Islet precursor cell (in vitro differentiated cells): ENCODE measurements at places on chromosomes 16 and 17.
A peak's percentile ranks its signal among the peaks of the same experiment; 100 is the strongest.

DNA sequence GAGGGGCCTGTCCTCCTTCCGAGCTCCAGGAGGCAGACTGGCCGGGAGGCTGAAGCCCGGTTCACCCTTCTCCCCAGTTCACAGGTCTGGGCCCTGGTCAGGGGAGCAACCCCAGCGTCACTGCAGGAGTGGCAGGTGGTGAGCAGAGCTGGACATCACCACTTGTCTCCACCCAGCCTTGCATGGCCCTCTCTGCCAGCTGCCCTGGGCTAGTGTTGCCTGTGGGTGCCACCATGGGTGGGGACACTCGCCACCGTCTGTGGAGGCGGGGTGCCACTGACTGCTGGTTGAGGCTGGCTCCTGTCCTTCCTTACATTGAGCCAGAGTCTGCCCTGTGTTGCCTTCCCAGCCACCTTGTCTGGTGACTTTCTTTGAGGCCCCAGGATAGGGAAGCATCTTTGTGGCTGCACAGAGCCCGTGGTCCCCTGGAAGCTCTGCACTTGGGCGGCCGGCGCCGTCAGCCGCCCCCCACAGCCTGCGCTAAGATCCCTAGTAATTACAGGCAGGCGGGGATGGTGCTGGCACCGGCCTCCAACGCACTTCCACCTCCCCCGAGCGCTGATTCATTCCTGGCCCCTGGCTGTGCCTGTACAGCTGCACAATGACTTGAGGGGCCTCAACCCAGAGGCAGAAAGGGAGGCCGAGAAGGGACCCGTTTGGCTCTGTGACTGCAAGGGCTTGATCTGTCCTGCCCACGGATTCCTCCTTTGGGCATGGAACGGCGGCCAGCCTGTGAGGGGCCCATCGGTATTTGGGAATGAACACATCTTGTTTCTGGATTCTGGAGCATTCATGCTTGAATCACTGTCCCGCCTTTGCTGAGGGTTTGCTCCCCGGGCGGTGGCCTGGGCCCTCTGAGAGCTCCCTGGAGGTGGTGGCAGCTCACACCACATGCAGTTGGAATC is 5.2 kb downstream of the BAIAP2 start:
- peak; percentile 89 for DNase-seq

GRCh38 chr17:60087882-60088669 is 9.4 kb upstream of the HEATR6 start:
- DNase-seq: peak; percentile 68

- DNase-seq: no peak
Measured at GRCh38 chr17:50620237-50620636, 14.4 kb upstream of the ABCC3 start.

DNA sequence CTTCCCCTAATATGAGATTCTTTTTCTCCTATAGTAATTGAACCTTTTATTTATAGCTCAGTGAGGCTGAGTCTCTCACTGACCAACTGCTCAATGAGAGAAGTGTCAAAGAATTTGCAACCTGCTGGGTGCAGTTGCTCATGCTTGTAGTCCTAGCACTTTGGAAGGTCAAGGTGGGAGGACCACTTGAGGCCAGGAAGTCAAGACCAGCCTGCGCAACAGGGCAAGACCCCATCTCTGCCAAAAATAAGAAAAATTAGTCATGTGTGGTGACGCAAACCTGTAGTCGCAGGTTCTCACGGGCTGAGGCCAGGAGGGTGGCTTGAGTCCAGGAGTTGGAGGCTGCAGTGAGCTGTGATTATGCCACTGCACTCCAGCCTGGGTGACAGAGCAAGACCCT is 30.9 kb upstream of the CRYBA1 start:
- DNase-seq: no peak

DNA sequence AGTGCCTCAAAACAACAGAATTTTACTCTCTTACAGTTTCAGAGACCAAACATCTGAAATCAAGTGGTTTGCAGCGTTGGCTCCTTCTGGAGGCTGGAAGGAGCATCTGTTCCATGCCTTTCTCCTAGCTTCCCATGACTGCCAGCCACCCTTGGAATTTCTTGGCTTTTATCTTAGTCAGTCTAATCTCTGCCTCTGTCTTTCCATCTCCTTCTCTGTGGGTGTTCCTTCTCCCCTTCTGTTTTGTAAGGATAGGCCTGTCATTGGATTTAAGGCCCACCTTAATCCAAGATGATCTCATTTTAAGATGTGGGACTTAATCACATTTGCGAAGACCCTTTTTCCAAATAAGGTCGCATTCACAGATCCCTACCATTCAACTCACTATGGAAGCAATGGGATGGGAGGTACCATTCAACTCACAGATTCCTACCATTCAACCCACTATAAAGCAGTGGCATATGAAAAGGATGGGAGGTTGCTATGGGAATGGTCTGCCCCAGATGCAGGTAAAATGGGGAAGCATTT is 321.8 kb downstream of the WWOX start:
- DNase-seq: no peak

DNA sequence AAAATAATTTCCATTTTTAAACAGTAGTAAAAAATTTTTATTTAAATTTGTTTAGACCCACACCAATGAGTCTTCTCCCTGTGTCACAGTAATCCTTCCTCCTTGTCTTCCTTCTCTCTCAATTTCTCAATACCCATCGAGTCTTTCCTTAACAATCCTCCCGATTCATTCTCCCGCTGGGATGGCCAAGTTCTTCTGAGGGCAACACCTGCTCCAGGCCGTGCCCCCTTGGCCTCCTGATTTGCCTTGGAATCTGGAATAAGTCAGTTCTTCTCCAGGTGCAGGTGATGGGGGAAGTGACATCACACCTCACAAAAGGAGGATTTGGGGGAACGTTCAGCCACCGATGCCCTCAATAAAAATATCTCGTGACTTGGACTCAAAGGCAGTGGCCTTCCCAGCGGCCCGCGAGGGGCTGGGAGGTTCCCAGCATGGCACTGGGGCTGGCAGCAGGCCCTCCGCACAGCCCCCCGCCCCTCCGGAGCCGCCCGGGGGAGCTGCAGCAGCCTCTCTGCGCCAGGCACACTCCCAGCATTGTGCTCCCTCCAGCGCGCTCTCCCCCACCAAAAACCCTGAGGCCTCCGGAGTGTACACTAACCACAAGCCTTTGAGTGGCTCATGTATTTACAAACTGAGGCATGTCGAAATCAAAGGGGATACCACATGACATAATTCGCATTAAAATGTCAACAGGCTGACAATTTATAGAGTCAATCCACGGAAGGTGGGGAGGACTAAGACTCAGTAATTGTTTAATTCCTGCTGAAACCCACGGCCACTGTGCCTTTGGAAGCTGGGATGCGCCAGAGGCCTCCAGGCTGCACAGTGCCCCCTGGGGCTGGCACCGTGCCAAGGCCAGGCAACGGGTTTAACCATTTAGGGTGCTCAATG is 120.5 kb downstream of the ZFHX3 start:
- no peak for DNase-seq

- DNase-seq: peak; percentile 52
Measured at GRCh38 chr17:8887301-8887700, 19.8 kb upstream of the PIK3R6 start.

DNA sequence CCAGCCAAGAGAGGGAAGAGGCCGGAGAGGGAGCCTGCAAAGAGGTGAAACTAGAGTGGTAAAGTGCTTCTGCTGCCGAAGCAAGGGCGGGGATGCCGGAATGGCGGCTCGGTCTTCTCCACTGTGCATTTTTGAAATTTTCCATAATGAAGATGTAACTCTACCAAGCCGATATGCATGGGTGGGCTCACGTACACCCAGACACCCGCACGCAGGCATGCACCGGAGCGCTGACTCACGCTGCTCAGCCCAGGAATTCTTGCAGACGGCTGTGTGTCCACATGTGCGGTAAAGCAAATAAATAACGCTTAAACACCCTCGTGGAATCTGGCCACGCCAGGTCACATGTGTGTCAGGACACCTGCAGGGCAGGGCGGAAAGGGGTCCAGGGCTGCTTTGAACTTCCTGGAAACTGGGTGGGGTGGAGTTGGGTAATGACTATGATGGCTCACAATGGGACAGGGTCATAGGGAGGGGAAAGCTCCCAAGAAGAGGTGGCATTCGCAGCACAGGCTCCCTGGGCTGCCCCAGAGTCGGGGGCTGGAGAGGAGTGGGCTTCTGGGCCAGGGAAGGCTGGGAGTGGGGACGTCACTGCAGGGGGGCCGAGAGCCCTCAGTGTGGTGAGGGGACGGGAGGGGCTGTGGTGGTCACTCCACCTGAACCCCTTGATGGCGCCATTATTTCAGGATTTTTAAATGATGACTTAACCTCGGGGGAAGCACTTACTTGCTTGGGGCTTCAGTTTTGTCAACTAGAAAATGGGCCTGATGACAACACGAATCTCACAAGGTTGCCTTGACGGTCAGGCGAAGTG is 265.5 kb downstream of the PARN start:
- DNase-seq: peak; percentile 82

DNA sequence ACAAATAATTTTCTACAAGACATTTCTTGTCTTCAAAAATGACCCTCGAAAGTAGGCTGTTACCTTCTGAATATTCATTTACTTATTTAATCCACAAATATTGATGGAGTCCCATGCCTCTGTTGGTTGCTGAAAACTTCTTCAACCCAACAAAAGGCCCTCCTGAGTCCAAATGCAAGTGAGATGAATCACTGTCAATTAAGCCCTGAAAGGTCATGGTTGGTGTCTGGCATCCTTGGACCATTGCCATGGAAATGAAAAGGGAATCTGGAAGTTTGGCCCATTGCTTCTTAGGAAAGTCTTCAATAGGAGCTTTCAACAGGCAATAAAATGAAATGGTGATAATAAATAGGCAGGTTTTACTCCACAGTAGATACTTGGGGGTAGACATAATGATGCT is 364.7 kb upstream of the DYNLRB2 start:
- DNase-seq: no peak

DNA sequence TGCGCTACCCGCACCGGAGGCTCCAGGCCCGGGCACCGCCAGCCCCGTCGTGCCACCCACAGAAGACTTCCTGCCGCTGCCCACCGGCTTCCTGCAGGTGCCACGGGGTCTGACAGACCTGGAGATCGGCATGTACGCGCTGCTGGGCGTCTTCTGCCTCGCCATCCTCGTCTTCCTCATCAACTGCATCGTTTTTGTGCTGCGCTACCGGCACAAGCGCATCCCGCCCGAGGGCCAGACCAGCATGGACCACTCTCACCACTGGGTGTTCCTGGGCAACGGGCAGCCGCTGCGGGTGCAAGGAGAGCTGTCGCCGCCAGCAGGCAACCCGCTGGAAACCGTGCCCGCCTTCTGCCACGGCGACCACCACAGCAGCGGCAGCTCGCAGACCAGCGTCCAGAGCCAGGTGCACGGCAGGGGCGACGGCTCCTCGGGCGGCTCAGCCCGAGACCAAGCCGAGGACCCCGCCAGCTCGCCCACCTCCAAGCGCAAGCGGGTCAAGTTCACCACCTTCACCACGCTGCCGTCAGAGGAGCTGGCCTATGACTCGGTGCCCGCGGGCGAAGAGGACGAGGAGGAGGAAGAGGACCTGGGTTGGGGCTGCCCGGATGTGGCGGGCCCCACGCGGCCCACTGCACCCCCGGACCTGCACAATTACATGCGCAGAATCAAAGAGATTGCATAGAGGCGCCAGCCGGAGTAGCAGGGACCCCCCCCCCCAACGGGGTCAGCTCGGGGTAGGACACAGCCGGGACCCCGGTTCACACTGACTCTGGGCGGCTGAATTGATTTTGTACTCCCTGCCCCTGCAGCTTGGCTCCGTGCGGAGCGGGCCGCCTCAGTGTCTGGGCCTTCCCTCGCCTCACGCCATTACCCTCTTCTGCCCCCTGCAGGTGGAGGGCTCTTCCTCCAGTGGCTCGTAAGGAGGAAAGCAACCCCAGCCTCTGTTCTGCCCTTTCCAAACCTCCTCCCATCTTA is 58.5 kb downstream of the TMEM132E start:
- DNase-seq: peak; percentile 93

DNA sequence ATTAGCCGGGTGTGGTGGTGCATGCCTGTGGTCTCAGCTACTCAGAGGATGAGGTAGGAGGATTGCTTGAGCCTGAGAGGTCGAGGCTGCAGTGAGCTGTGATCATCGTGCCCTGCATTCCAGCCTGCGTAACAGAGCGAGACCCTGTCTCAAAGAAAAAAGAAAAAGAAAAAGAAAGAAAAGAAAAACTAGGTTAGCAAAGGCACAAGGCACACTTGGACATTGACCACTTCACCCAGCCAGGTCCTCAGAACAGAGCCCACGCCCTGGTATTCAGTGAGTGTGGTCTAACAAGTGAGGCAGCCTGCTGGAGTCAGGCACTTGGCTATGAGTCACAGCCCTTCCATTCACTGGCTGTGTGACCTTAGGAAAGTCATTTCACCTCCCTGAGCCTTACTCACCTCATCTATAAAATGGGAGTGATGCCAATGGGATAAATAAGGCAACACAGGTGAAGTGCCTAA is 10.4 kb downstream of the MILR1 start:
- DNase-seq: peak; percentile 72

- no peak for DNase-seq
Measured at GRCh38 chr17:61968757-61969156, 41.0 kb upstream of the INTS2 start.

GRCh38 chr16:997440-998051 is 16.0 kb downstream of the SOX8 start:
- DNase-seq: peak; percentile 90

DNA sequence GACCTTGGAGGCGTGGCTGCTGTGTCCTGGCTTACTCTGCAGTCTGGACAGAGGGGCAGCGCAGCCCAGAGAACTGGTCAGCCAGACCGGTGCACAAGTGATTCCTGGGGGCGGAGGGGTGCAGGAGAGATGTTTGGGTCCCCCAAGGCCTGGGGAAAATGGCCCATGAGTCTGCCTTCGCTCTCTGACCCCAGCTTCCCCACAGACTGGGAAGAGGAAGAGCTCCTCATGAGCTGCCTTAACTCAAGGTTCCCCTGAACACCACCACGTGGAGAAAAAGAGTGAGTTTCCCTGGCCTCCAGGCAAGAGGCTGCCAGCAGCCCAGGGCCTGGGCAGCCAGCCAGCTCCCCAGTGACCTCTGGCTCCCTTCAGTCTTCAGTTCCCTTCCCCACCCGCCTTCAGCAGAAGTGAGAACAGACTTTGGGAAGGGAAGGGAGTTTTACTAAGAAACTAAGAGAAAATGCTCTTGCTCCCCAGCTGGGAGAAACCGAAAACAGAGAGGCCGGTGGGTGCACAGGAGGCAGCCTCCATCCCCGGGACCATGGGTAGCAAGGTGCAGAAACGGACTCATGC is 2.0 kb upstream of the C17orf99 start:
- DNase-seq: no peak

- peak; percentile 69 for DNase-seq
Measured at GRCh38 chr16:1612320-1613111, at the start of gene CRAMP1. TSS of gene CRAMP1 (plus strand) at chr16:1612360. CDS start at chr16:1614640, 2,280 bp downstream.

- no peak for DNase-seq
Measured at GRCh38 chr17:61097781-61098180, 301.9 kb upstream of the TBX2 start.

GRCh38 chr17:78774453-78774852 is 7.6 kb downstream of the CYTH1 start:
- no peak for DNase-seq

- DNase-seq: peak; percentile 85
Measured at GRCh38 chr17:75504347-75505151, 10.8 kb downstream of the CASKIN2 start.

- DNase-seq: peak; percentile 42
Measured at GRCh38 chr17:40956401-40957254, 10.1 kb downstream of the KRT39 start.
